Kidney tubule cell (primary cell): ENCODE measurements at places on chromosomes 2 and 18.

- DNase-seq = no peak
These were observed 349.0 kb upstream of the TNP1 start for GRCh38 chr2:217208867-217209266.

GRCh38 chr2:69119104-69119894 is 106.3 kb downstream of the ANTXR1 start:
- DNase-seq = no peak

DNA sequence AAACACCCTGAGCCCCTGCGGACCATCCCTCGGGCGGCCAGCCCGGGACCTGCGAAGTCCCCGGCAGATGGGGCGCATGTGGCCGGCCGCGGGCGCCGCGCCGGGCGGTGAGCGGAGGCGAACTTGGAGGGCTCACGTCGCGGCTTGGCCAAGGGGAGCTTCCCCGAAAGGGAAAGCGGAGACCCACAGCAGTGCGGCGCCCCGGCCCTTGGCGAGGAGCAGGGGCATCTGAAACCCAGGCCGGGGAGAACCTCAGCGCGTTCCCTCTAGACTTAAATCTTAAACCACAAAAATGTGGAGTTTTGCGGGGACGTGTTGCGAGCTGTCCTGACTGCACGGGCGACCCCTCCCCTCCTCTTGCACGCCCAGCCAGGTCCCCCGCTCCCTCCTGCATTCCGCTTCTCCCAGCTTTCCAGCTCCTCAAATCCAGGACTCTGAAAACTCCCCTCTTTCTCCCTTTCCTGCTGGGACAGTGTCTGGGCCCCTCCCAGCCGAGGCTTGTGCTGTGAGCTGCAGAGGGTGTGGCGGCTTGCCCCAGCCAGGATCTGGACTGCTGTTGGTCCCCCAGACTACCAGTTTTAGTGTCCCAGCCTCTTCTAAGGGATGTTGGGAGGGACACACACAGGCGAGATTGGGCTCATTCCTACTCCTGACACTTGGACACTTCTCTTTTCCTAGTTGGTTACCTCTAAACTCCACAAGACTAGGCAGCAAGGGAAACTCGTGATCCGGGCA is 1.3 kb downstream of the FMNL2 start:
- DNase-seq = peak; percentile 70

DNA sequence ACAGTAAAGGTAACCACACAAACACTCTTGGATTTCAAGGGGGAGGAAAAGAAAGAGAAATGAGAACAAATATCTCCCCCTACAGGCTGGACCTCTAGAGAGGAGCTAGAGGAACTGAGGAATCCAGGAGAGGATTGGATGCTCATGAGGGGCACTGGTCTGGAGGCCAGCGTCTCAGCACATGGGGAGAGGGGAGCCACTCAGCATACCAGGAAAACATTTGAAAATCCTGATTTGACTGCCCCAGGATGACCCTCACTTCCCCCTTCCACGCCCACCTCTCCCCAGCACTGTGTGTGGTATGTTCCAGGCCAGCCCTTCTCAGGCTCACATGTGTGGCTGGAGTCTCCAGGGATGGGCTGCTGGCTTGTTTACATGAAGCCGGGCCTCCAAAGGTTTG is 396.8 kb upstream of the ID2 start:
- peak; percentile 17 for DNase-seq

- peak; percentile 50 for DNase-seq
These were observed 88.7 kb upstream of the ATL2 start for GRCh38 chr2:38465789-38466127.

GRCh38 chr2:238104691-238105371 is 4.7 kb downstream of the ESPNL start:
- DNase-seq = no peak

DNA sequence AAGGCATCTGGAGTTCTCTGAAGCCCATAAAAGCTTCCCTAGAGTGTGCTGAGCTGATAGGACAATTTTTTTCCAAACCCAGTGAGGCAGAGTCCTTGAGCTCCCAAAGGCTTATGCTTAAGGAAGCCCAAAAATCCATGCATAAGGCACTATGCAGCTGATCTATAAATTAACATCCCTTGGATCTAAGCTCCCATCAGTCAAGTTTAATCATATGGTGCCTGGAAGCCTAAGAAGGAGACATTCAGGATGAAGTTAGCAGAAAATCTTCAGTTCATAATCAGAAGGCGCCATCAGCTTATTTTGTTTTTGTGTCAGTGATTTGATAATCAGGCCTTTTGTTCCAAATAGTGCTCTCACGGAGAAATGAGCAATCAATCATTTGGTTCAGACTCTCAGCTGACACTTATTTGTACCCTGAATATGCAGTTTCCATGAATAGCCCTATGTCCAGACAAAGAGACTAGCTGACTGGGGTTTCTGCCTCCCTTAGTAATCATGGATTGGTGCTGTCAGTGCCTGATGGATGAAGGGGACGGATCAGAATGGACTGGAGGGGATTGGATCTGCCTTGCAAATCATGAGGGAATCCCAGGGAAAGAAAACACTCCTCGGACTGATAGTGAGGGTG is 464.8 kb upstream of the RGPD4 start:
- no peak for DNase-seq

DNA sequence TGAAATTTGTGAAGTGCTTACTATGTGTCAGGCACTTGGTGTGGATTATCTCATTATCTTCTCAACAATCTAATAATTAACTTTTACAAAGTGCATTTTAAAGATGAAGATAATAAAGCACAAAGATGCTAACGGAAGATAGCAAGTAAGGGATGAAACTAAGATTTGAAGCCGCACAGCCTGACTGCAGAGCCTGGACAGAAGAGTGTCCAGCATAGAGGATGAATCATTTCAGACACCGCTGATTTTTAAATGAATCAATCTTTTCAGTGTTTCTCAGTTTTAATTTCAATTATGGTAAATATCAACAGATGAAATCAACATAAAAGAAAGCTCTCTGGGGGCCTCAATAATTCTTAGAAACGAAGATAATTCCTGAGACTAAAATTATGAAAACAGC is 24.5 kb upstream of the STAM2 start:
- peak; percentile 16 for DNase-seq

DNA sequence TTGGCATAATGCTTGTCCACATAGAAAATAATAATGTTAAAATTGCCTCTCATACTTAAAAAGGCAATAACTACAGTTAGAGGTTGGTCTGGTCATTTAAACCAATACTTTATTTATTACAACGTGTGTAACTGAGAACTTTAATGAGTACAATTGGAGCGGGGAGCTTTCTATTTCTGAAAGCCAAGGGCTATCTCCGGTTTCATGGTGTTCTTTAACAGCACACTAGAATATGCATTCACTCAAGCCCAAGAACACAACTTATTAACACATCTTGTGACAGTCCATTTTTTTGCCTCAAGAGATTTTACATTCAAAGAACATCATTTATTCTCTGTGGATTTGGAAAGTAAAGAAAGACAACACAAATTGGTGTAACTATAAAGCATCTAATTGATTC is 131.8 kb downstream of the KCNH7 start:
- DNase-seq = no peak

- DNase-seq = no peak
These were observed 59.9 kb downstream of the INSIG2 start for GRCh38 chr2:118148133-118148532.

DNA sequence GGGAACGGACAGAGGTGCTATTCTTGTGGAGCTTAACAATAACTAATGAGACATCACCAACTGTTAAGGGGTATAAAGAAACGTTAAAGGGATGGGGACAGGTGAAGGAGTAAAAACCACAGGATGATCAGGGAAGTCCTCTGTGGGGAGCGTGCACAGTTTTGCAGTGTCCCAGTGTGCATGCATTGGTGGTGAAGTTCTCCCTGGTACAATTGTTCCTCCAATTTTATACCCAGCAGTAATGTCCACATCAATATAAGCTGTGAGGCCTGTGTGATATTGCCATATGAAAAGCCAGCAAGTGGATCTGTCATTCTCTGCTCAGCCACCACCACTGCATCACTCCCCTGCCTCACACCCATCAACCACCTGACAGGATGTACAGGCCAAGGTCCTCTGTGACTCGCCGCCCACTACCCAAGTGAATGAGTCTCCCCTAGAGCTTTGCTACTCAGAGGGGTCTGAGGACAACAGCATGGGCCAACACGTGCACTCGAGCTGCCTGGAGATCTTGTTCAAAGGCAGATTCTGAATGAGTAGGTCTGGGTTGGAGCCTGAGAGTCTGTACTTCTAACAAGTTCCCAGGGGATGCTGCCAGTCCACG is 4.6 kb downstream of the MLPH start:
- peak; percentile 37 for DNase-seq

- DNase-seq = no peak
These were observed 77.8 kb downstream of the BCL2 start for GRCh38 chr18:63241760-63242159.

DNA sequence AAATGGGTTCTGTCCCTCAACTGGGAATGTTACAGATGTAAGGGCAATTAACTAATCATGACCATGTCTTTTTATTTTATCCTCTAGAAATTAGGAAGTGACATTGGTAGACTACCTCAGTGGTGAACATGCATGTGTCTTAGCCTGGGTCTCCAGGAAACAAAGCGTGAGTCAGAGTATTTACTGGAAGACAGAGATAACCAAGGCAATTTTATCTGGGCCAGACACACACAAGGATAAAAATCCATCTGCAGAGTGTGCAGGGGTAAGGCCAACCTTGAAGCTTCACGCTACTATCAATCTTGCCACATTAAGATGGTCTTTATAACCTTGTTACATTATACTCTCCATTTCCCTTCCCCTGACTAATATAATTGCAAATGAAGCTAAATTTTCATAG is 487.5 kb downstream of the SUCLG1 start:
- no peak for DNase-seq

- DNase-seq = no peak
These were observed 110.1 kb downstream of the MREG start for GRCh38 chr2:215903203-215903602.

GRCh38 chr18:74050807-74051206 is 96.8 kb downstream of the FBXO15 start:
- no peak for DNase-seq

- DNase-seq = no peak
These were observed 199.5 kb upstream of the MEIS1 start for GRCh38 chr2:66235428-66235827.

GRCh38 chr2:221914334-221914880 is 342.3 kb upstream of the EPHA4 start:
- DNase-seq = peak; percentile 4

- DNase-seq = no peak
These were observed 68.9 kb upstream of the BOD1L2 start for GRCh38 chr18:57077786-57078552.

DNA sequence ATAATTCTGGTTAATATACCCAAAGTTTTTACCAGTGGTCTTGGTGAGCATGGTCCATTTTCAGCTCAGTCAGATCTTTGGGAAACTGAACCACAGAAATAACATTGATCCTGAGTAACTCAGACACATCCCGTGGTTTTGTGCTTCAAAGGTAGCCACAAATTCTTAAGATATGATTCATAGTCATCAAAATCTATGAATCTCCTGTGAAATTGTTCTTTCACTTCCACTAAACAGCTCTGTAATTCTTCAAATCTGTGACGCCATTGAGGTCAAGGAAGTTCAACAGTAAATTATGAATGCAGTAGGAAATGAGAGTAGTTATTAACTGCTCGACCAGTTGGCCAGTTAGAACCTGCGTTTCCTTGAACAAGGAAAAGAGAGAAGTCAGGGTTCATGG is 147.3 kb downstream of the IRS1 start:
- DNase-seq = peak; percentile 99
